NCI-H2107 (cell line): ENCODE measurements at places on chromosomes 13 and 19.

DNA sequence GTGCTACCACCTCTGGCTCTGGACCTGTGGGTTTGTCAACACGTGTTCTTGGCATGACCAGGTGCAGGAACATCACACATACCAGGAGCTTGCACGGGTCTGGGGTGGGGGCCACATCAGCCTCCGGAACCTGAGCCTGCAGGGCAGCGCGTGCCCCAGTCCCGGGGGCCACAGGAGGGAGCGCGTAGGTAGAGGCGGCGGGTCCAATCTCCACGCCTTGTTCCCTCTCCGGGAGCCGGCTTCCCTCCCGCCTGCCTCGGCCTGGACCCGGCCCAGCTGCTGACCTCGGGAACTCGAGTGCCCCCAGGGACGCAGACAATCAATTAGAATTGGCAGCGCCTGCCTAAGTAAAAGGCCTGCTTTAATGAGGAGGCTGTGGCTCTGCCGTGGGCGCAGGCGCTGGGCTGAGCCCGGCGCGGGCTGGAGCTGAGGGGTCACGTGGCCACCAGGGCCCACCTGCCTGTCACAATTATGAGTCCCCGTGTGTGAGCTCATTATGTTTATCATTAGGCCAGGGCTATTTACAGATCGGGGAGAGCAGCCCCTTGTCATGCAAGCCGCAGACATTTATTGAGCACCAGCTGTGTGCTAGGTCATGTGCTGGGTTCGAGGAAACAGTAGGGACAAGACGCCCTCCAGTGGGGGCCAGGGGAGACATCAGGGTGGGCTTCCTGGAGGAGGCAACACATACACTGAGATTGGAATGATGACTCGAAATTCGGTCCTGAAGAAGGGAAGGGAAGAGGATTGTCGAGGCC, 32.2 kb upstream of the TNFAIP8L1 start:
- peak; percentile 81 for DNase-seq

GRCh38 chr13:36815062-36815461, 4.0 kb upstream of the RFXAP start:
- no peak for DNase-seq

DNA sequence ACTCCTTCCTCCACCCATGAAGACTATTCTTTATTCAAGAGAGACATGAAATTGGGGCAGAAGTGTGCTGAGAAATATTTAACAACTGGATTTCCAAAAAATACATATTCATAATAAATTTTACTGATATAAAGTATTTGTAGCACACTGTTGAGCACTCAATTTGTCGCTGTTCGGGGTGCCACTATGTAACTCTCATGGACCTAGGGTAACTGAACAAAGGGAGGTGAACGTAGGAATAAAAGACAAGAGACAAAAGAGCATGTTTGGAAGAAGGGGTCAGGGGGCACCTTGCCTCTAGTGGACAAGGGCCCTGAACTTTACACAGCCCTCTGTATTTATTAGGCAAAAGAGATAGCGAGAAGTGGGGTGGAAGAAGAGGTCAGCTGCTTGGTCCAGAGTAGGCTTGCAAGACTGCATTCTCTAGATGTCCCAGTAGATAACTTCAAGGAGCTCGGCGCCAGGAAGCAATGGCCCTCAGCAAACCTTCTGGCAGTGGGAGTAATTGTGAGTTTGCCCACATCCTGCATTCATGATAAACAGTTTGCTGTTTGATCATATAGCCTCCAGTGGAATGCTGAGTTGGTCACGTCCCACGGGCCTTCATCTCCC, 4.5 kb upstream of the ZNF175 start:
- DNase-seq, result no peak

GRCh38 chr13:93279982-93280381, 53.4 kb downstream of the GPC6 start:
- DNase-seq, result no peak

- no peak for DNase-seq
Observed at GRCh38 chr19:31268751-31269383, 80.4 kb downstream of the TSHZ3 start.
